ENCODE measurements at places on chromosomes 4 and X.

- DNase-seq = no peak
Observed at GRCh38 chrX:49191574-49192011, 5.4 kb upstream of the PRICKLE3 start.

DNA sequence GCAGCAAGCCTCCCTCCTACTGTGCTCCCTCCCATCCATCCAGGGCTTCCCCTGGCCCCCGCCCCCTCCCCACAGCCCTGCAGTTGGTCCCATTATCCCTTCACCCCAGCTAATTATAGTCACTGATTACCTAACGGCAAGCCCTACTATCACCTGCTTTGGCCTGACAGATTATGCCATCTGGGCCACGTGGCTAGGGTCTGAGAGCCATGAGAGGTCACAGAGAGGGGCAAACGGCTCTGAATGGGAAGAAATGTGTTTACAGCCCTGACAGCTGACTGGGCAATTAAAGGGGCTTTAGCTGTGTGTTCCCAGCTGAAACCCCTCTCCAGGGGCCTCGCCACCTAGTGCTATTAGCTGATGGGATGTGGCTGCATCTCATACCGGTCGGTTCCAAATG is 134.4 kb upstream of the CPEB2 start:
- no peak for DNase-seq

DNA sequence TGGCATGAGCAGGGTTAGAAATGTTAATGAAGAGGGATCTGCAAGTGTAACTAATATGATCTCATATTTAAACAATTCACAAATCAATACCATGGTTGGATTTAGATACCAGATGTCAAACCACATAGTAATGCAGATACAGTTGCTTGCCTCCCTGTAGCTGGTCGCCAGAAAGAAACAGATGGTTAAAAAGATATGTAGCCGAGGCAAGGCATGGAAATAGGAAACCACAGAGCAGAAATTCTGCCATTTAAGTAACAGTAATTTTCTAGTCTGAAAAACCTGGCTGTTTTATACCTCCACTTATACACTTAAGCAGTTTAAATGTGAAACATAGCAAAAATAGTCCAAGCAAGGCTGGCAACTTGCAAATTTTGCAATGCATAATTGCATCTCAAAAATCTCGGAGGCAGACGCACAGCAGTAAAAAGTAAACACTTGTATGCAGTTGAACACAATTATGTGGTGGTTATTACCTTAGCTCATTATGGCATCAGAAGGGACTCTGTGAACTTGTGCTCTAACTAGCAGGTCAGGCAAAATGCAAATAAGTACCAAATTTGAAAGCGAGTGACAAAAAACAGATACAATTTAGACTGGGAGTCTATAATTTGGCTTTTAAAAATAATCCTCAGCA is 126.8 kb downstream of the NAA11 start:
- no peak for DNase-seq

DNA sequence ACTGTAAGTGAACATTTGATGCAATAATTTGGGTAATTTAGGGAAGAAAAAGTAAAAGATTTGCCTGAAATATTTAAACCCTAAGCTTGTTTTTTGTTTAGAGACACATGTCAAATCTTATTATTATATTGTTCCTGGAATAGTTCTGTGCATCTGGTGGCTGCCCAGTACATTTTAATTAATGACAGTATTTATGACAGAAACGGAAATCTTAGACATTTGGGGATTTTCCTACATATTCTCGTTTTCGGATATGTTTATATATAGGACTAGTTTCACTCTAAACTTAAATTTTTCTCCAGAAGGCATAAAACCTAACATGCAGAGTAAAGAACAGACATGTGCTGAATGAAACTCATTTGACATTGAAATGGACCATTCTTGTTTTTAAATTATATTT is 125.6 kb upstream of the PAQR3 start:
- no peak for DNase-seq

DNA sequence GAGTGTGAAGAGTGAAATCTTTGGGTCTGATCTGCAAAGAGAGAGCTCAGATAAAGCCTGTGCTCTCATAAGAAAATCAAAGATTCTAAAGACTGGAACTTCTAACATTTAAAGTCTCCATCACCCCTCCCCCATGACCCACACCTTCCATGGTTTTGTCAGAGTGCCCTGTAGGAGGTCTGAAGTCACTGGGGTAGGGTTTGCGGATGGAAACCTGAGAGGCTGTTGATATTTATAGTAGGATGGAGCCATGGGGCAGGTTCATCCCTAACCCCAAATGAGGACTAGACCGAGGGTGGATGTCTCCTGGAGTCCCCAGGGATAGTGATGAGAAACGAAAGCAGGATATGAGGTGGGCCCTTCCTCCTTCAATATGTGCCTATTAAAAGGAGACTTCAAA is 28.4 kb upstream of the NLGN4X start:
- DNase-seq = no peak

GRCh38 chr4:74544655-74545361 is 99.9 kb downstream of the AREG start:
- DNase-seq = no peak

DNA sequence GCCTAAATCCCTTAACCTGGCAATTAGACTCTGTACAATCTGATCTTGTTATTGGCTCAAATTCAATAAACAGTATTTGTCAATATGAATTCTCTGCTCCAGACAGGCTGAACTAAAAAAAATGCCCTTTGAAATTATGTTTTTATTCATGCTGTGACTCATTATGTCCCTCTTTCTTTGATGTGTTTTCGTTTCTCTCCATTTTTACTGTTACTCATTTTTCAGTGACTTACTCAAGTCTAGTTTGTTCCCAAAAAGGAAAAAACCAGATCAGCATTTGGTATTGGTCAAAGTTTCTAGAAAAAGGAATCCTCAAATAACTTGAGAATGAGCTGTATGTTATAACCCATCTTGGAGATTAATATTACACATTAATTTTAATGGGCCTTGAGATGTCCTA is 40.4 kb downstream of the UNC5C start:
- DNase-seq = no peak

DNA sequence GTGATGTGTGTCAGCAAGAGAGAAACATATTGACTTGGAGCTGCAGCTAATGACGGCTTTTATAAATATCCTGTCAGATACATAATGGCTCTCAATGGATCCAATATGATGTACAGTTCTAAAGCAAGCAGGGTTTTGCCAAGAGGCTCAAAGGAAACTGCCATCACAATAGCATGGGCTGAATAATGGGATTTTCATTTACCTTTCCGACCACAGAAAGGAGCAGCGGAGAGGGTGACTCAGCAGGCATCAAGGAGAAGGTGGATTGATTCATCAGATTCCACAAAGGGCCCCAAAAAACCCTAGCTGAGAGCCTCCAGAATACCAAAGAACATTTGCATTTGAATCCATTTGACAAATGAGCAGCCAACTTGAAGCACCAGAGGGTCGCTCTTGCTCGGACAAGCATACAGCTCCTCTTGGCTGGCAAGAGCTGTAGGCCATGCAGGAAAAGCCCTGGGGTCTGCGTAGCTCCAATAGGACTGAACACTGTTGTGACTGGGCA is 355.7 kb upstream of the NOCT start:
- DNase-seq = no peak

DNA sequence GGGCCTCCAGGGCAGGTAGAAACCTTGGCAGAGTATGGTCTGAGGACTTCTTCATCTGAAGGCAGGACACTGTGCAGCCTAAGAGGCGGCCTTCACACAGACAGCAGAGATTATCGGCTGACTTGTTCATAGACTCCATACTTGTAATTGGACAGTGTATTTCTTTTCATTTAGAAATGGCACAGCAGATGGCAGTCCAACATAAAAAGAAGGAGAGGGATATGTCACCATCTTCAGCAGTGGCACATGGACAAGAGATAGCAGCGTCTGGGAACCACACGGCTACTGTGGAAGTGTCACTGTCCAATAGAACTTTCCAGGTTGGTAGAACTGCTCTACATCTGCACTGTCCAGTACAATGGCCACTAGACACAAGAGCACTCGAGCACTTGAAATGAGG is 21.7 kb upstream of the GEMIN8 start:
- DNase-seq = peak; percentile 29

DNA sequence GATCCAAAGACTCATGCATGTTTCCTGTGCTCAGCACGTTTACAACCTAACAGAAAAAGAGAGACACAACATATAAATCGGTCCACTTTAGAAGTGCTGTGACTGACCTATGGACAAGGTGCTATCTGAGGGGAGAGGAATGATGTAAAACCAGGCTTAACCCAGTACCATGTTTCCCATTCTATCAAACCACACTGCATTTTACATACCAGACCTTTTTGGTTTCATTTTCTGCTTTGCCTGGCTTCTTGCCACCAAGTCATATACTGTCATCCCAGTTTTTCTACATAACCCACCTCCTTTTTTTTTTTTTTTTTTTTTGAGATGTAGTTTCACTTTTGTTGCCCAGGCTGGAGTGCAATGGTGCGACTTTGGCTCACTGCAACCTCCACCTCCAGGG is 82.2 kb downstream of the KLF8 start:
- DNase-seq = no peak

GRCh38 chrX:136765821-136766356 is 14.8 kb downstream of the ARHGEF6 start:
- DNase-seq = no peak

- DNase-seq = no peak
Observed at GRCh38 chr4:77025643-77026321, 50.0 kb downstream of the CCNI start.

- no peak for DNase-seq
Observed at GRCh38 chrX:153854702-153855101, 24.4 kb upstream of the PDZD4 start.

DNA sequence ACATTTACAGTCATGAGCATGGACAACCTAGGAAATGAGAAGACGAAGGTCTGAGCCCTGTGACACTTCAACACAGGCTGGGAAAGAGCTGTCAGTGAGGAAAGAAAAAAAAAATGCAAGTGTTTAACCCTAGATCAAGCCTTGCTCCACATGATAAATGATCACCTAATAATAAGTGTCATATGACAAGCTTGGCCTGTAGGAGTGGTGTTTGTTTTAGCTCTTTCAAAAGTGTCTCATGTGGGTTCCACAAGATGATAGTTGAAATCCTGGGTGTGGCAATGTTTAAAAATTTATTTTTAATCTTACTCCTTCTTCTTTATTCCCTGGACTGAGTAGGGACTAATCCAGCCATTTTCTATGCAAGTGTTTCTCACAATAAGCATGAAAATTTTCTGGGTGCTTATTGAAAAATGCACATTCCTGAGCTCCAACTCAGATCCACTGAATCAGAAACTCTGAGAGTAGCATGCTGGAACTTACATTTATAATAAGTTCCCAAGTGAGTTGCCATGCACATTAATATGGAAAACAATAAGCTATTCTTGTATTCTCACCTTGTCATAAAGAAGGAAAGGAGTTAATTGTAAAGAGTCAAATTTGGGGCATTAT is 138.3 kb downstream of the AREG start:
- no peak for DNase-seq

- DNase-seq = no peak
Observed at GRCh38 chr4:186008057-186008456, 60.9 kb upstream of the TLR3 start.

DNA sequence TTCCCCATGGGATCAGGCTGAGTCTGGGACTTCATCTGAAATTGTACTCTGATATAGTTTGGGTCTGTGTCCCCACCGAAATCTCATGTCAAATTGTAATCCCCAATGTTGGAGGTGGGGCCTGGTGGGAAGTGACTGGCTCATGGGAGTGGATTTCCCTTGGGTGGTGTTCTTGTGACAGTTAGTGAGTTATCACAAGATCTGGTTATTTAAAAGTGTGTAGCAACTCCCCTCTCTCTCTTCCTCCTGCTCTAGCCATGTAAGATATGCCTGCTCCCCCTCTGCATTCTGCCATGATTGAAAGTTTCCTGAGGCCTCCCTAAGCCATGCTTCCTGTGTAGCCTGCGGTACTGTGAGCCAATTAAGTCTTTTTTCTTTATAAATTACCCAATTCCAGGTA is 61.0 kb downstream of the RASGEF1B start:
- no peak for DNase-seq

GRCh38 chrX:41153957-41154356 is 68.7 kb downstream of the USP9X start:
- no peak for DNase-seq

- no peak for DNase-seq
Observed at GRCh38 chrX:30278365-30278764, 30.8 kb downstream of the NR0B1 start.

GRCh38 chr4:144371485-144371884 is 231.0 kb upstream of the GYPA start:
- no peak for DNase-seq

DNA sequence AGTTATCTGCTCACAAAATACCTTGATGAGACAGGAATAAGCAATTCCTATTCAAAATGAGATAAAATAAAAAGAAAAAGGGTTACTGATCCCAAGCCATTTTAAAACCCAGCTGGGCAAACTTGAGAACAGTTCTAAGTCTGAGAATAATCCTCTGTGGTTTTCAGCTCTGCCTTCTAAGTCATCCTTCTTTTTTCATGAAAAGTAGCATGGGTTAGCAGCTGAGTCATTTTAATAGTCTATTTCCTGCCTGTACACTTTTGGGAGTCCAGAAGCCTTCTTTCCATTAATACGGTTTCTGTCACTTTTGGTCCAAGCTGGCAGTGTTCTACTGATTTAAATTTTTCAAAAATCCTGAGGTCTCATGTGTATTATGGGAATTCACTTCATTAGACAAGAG is 374.3 kb downstream of the IQCM start:
- no peak for DNase-seq

DNA sequence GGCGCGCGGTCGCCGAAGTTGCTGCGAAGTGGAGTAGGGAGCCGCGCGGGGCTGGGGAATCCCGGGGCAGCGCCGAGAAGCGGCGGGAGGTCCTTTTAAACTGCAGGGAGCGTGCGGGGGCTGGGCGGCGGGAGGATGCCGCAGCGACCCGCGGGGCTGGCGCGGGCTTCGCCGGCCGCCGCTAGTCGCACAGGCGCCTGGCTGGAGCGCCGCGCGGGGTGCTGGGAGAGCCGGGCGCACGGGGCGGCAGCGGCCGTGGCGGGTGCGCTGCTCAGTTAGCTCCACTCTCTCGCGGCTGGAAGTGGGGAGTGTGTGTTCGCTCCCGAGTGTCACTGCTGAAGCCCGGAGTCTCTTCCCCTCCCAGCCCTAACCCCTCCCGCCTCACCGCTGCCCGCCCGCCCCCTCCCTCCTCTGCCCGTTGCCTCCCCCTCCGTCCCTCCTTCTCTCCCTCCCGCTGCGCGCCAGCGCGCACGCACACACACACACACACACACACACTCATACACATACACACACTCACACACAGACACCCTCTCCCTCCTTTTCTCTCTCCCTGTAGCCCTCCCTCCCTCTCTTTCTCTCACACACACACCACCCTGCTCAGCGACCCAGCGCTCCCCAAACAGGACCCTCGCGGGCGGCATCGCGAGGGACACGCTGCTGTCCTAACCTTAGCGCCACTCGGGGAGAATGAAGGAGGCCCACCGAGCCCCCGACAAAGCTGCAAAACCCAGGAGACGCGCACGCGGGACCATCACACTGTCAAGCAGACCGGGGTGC is at the start of gene NDNF:
TSS of gene NDNF (minus strand) at position 312 of the 780 bp plus-strand sequence. CDS start 26,698 bp downstream, outside the sequence.
- peak; percentile 10 for DNase-seq

GRCh38 chr4:108385076-108385475 is 216.3 kb upstream of the LEF1 start:
- no peak for DNase-seq

GRCh38 chrX:105179644-105180043 is 40.9 kb downstream of the TEX13A start:
- DNase-seq = no peak

Measured in pons (tissue), 1 donor.